ENCODE measurements at places on chromosomes 3 and 15.
A peak's percentile ranks its signal among the peaks of the same experiment; 100 is the strongest.

DNA sequence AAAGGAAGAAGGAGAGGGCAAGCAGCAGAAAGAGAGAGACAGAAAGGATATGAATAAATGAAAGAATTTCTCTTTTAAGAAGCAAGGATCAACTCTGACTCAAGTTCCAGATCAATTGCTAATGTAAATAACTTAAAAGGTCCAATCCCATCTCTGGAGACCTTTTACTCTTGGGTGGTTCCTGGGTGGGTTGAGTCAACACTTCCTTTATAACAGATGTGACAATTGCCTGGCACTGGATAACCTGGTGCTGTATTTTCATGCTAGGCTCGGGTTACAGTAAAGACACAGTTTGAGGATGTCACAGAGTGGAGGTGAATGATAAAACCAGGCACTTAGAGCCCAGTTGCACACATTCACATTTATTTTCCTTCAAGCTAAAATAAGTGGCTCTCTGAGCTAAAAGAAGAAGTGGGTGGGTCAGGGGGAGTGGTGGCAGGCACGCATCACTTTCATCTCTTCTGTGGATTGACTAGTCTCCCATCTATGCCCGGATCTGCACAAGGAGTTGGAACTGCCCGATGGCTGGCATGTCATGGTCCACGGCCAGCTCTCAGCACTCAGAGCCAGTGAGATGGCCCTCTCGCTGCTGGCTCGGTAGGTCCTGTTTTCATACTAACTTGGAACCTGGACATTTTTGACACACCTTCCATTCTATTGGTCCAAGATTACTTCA is 465.8 kb downstream of the FOXP1 start:
- DNase-seq: peak; percentile 37

DNA sequence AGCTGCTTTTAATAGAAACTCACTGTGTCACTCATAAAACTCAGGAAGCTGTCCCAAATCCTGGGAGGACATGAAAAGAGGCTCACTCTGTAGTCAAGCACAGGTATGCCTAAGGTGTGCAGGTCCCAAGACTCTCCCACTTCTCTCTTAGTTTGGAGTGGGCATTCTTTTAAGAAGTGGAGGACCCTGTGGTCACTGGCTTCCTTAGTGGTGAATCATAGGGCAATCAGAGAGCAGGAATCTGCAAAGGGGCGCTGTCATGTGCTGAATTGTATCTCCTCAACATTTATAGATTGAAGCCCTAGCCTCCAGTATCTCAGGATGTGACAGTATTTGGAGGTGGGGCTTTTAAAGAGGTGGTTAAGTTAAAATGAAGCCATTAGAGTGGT is 47.2 kb upstream of the ZBTB38 start:
- DNase-seq: no peak

- no peak for DNase-seq
These were observed 18.8 kb downstream of the STX19 start for GRCh38 chr3:94009608-94010007.

DNA sequence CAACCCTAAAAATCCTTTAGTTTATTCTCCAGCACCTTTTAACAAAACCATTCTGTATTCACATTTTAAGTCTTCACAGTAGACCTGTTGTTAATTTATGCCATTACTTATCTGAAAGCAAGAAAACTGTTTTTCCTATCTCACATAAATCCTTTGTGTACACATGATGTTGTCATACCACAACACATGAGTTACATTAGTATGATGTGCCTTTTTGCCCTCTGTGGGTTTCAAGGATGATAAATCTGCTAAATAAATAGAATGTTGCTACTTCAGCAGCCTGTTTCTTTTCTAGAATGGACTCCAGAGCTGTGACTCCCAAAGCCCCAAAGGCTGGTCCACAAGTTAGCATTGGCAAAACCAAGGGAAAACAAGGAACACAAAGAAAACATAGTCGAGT is 151.6 kb downstream of the SERPINI1 start:
- DNase-seq: no peak

- no peak for DNase-seq
These were observed 25.3 kb downstream of the BHLHE40 start for GRCh38 chr3:5004319-5005152.

DNA sequence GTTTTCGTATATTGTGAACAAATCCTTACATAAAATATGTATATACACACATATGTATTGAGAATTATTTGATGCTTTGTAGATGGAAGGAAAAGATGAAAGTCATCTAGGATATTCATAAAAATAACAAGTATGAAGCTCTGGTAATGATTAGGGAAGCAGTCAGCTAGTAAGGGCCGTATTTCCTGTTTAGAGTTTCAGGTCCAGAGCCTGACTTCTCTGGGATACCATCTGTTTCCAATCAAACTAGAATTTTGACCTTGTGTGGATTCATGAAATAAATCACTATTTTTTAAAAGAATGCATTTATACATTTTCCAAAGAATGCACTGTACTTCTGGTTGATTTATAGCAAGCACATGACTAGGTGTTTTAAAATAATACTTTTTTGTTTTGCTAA is 156.1 kb upstream of the CGNL1 start:
- no peak for DNase-seq

DNA sequence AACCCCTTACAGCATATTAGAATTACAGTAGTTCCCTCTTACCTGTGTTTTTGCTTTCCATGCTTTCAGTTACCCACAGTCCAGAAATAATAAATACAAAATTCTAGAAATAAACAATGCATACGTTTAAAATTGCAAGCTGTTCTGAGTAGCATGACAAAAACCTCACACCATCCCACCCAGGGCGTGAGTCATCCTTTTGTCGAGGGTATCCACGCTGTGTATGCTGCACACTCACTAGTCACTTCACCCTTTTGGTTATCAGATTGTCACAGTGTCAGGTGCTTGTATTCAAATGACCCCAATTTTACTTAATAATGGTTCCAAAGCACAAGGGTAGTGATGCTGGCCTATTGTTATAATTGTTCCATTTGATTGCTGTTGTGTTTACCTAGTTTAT is 72.5 kb upstream of the P3H2 start:
- DNase-seq: no peak

GRCh38 chr3:154977666-154978065 is 102.5 kb upstream of the MME start:
- DNase-seq: no peak

DNA sequence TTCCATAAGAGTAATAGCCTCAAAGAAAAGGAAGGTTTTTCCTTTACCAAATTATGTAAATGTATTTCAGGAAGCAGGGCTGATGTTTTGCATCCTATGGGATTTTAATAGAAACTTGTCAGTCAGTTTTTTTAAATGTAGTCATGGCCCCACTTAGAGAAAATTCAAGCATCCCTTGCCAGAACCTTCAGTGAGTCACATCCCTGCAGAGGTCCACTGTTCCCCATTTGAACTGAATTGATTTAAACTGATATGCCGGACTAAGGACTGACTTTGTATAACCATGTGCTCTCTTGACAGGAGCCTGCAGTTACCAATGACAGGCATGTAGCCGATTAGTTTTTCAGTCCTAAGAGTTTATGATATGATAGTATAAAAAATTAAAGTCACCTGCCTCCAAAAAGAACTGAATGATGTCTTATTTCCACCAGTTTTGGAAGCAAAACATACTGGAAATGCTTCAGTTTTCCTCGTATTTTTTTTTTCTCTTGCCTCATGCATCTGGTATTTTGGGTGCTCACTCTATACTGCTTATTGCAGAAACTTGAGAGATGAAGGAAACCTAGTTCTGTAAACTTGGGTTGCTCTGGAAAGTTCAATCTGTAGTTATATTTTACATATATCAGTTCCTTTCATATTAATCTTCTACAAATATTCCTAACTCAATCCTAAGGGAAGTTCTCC is 30.7 kb downstream of the LRTM1 start:
- no peak for DNase-seq

- peak; percentile 60 for DNase-seq
These were observed 29.8 kb downstream of the STT3B start for GRCh38 chr3:31562525-31562924.

Data from CD4-positive, alpha-beta T cell treated with Interleukin-6 for 4 hours (primary cell).